ENCODE measurements at places on chromosomes 2 and 18.
A peak's percentile ranks its signal among the peaks of the same experiment; 100 is the strongest.

- DNase-seq = no peak
Observed at GRCh38 chr2:207269038-207269437, 103.3 kb upstream of the KLF7 start.

GRCh38 chr2:152505495-152505906 lies 170.5 kb downstream of the FMNL2 start:
- no peak for DNase-seq

- DNase-seq = no peak
Observed at GRCh38 chr2:46999084-46999483, 83.5 kb upstream of the MCFD2 start.

GRCh38 chr2:128363934-128364361 lies 45.3 kb upstream of the HS6ST1 start:
- DNase-seq = no peak

- DNase-seq = no peak
Observed at GRCh38 chr2:183349091-183349490, 224.8 kb downstream of the NUP35 start.

DNA sequence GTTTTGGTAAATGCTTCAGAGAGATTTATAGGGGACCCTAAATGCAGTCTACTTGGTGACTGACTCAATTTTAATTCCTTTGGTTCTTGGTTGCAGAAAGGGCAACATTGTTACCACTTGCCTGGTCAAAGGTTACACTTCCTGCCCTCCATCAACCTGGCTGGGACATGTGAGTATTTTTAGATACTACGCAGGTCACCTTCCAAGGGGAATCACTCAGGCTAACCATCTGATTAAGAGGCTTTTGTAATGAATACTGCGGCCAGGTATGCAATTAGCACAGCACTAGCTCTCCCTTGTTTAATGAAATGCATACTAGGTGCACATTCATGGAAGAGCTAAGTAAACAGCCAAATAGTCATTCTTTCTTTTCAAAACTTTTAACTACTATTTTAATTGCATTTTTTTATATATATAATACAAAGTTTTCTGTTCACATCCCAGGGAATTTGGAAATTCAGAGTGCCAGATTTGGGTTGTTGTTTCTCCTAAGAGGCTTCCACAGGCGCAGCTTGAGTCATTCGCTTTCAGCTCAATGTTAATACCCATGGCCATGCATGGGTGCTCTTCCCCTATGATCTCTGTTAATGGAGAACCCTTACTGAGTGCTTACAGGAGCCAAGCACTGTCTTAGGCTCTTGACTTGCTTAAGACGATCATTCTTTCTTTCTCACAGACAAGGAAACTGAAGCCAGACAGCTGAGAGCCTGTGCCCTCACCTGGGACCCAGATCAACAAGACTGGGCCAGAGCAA lies 152.2 kb downstream of the MTX2 start:
- no peak for DNase-seq

GRCh38 chr2:145561152-145561551 lies 1041.2 kb upstream of the ZEB2 start:
- no peak for DNase-seq

GRCh38 chr2:168424112-168424951 lies 31.7 kb upstream of the CERS6 start:
- no peak for DNase-seq

DNA sequence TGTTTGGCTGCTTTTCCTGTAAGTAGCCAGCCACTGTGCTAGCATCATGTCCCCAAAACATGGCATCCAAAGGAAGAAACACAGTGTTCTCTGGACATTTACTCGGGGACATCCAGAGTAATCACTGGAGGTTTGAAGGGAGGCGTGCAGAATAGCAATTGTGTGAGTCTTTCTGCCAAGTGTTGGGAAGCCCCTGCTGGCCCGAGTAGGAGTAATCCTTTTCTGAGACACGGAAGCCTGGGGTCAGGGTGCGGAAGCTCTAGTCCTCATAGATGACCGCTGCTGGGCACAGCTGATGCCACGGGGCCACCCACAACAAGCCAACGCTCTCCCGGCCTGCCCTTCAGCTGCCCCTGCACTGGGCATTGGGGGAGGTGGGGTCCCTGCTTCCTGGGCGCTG lies 24.8 kb upstream of the HDAC4 start:
- DNase-seq = no peak

- peak; percentile 19 for DNase-seq
Observed at GRCh38 chr2:98806236-98806697, 75.3 kb upstream of the MGAT4A start.

DNA sequence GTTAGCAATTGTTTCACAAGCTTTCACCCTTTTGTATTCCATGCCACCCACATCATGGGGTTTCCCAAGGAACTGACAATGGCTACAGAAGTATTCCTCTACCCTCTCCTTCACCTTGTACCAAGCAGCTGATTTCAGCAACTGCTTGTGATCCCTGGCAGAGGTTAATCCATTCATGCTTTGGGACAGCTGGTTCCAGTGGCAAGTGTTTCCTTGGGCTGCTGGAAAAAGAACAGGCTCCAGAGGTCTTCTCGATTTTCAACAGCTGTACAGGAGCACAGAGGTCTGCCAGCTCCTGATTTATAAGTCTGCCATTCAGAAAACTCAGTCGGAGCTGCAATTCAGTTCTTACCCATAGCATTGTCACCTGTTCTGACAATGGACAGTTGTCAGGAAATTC lies 239.2 kb upstream of the CWC22 start:
- DNase-seq = no peak

GRCh38 chr2:55163941-55164390 lies 68.1 kb downstream of the CLHC1 start:
- DNase-seq = no peak

DNA sequence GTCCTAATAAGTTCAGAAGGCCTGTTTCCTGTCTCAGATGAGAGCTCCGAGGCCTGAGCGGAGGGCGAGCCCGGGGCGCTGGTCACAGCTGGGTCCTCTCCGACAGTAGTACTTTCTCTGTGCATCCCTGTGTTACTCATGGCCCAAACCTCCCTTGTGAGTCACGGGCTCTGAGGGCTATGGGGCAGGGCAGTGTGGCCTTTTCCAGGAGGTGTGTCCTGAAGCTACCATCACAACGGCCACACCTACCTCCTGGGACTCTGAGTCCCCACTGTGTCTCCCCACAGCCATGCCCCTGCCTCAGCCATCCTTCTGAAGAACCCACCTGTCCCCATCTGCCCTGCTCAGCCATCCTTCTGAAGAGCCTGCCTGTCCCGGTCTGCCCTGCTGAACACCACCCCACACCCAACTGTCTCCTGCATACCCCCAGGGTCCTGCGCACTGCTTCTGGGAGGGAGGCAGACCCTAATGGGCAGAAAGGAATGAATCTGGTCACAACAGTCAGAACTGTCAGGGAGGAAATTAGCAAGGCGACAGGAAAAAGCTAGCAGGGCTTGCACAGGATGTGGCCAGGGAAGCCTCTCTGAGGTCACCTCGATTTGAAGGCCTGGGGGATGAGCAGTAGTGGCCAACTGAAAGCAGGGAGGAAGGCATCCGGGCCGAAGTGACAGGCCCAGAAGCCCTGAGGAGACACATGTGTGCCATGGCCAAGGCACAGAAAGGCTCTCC lies 145.4 kb upstream of the RIOK3 start:
- DNase-seq = peak; percentile 56
